Omental fat pad (tissue), 4 donors: ENCODE measurements at places on chromosomes 1 and 21.

GRCh38 chr1:230140221-230141020 is 73.4 kb downstream of the GALNT2 start:
- no peak for DNase-seq

DNA sequence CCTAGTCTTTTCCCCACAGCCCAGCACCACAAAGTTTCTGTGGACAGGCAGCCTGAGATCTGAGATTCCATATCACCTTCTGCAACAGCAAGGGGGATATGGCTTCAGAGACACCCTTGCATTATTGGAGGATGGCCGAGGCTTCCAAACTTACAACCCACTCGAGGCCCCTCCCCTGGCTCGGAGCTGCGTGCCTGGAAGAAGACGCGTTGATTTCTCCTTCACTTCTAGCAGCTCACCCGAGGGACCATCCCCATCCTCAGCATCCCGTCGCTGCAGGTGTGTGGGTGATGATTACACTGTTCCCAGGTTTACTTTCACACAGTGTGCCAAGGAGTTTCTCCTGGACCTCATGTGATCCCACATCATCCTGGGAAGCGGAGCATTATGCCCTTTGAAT is 277.9 kb downstream of the MATN1 start:
- no peak for DNase-seq

GRCh38 chr1:113534130-113534817 is 144.0 kb downstream of the MAGI3 start:
- DNase-seq, result no peak

DNA sequence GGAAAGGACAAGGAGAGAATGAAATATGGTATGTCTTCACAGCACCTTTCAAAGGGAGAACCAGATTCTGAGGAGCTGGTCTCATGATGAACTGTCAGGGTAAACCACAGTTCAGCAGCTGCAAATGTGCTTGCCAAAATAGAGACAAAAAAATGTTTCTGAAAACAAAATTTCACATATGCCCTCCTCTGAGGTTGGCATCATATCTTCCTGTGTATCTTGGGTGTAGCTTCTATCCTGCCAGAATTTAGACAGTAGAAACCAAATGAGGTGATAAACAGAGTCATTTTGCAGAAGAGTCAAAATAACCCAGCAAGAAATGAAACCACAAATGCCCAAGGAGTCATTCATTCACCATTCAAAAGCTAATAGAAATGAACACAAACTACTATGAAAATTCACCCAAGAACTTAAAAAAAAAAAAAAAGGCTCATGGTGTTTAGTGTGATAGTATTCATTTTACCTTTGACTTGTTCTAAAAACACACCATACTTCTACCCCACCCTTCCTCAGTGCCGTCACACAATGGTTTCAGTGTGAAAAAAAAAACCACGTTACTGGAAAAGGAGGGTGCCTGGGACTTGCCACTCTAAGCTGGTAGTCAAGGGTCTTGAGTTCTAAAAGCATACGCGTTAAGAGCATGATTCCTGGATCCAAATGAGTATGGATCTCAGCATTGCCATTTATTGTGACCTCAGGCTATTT is 18.5 kb downstream of the SELL start:
- no peak for DNase-seq

GRCh38 chr1:230682882-230683610 is 30.9 kb downstream of the AGT start:
- no peak for DNase-seq
